Activated naive CD8-positive, alpha-beta T cell treated with anti-CD3 and anti-CD28 coated beads, Interleukin-2, amount 50 U/mL, for 24 hours (primary cell): ENCODE measurements at places on chromosomes 6 and 20.

DNA sequence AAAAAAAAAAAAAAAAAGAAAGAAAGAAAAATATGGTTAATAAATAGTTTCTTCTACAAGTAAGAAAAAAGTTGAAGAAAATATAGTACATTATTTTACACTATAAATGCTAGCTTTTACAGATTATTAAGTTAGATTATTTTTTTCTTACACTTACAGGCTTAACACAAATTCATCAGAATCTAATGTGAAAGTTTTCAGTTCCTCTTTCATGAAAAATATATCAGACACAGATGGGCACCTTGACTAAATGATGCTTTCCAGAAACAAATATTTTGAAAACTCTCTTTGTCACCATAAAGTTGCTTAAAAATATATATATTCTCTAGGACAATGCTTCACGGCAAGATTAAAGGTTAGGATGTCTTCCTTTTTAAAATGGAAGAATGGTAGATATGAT, 321.8 kb upstream of the HSF2 start:
- DNase-seq = no peak

- DNase-seq = no peak
These were observed 437.7 kb upstream of the ADGRB3 start for GRCh38 chr6:68197356-68197755.

DNA sequence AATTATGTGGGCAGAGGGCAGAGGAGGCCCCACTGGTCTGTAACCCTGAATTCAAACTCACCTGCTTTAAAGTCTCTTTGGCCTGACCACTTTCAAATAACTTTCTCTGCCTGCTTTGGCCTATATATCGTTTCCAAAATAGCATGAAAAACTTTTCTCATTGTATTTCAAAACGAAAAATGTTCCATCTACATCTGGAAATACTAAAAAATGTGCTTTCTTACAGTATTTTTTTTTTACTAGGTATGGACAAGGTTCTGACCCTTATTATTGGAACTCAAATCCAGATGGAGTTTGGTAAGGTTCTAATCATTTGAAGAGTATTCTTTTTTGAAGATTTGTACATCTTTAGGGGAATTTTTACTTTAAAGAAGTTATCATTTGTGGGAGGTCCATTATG, 241.9 kb downstream of the PAX1 start:
- no peak for DNase-seq

GRCh38 chr6:142885182-142885867, 59.7 kb downstream of the HIVEP2 start:
- DNase-seq = peak; percentile 28

GRCh38 chr20:39829661-39830060, 859.4 kb downstream of the MAFB start:
- no peak for DNase-seq

DNA sequence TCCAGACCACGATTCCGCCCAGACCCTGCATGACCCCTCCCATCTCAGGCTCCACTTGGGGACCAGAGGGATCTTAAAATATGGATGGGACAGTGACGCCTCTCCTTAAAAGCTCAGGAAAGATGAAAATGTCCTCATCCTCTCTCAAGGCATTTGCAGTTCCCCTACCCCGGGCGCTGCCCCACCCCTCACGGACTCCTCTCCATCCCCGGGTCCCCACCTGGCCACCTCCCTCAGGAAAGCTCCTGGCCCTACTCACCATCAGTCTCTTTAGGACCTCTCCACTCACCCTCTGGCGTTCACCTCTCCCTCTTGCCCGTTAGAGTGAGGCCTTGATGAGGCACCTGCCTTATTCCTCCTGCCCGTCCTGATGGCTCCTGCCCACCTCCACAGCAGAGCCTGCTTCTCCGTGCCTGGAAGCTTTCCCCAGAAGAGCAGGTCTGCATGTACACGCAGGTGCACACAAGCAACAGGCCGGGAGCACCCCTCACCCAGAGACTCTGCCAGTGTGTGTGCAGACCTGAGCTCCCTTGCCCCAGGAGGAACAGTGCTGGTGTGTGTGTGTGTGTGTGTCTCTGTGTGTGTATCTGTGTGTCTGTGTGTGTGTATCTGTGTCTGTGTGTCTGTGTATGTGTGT, 105.6 kb upstream of the NXT1 start:
- no peak for DNase-seq

- DNase-seq = no peak
These were observed 86.6 kb upstream of the TAB2 start for GRCh38 chr6:149230712-149231460.

DNA sequence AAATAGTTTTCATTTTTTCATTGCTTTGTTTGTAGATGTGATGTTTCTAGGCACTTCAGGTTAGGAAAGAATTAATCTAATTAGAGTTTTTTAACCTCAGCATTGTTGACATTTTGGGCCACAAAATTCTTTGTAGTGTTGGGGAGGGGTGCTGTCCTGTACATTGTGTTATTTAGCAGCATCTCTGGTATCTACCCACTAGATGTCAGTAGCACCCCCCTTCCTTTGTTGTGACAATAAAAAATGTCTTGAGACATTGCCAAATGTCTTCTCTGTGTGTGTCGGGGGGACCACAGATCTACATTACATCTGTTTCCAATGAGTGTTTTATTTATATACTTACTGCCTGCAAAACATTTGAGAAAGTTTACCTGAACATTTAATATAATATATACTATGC, 45.6 kb downstream of the EYA4 start:
- DNase-seq = no peak

DNA sequence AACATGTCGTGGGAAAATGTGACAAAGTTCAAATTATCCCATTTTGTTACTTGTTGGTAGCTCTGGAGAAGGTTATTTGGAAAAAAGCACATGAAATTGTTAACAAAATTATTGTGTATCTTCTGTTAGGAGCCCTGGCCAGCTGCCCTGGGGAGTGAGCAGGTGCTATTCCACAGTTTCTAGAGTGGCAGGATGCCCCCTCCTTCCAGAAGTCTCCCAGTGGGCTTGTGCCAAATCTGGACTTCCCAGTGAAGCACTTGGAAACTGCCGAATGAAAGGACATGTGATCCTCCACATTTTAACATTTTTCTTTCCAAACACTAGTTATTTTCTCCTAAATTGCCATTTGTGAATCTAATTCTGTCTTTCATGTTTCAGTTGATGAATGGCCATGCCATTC, 66.9 kb upstream of the CLDN20 start:
- no peak for DNase-seq
